ENCODE measurements at places on chromosomes 1 and 21.
A peak's percentile ranks its signal among the peaks of the same experiment; 100 is the strongest.

DNA sequence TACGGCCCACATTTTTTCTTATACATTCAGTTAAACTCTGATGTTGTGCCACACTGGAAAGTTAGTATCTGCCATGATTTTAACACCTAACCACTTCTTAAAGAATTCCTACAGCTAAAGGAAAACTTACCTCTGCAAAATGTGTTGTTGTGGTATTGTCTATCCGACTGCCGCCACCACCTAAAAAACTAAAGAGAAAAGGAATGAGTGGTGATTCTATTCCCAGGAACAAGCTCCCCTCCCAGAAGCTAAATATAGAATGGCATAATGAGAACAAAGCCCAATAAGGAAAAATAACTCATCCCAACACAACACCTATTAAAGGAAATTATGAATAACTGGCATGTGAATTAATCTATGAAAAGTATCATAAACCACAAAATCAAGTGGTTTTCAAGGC lies 39.5 kb downstream of the RNF115 start:
- DNase-seq = no peak

- no peak for DNase-seq
Observed at GRCh38 chr1:64041371-64042131, 161.9 kb upstream of the UBE2U start.

DNA sequence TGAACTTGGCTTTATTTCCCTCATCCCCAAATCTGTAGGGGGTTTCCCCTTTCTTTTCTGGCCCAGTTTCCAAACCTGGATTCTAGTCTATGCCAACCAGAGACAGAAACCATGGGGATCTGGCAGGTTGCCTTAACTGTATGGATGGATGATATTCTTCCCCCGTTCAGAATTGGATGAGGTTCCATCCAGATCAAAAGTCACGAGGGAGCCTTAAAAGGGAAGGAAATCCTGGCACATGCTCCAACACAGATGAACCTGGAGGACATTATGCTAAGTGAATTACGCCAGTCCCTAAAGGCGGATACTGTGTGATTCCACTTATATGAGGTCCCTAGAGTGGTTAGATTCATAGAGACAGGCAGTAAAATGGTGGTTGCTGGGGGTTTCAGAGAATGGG lies 124.4 kb downstream of the HUNK start:
- DNase-seq = no peak

DNA sequence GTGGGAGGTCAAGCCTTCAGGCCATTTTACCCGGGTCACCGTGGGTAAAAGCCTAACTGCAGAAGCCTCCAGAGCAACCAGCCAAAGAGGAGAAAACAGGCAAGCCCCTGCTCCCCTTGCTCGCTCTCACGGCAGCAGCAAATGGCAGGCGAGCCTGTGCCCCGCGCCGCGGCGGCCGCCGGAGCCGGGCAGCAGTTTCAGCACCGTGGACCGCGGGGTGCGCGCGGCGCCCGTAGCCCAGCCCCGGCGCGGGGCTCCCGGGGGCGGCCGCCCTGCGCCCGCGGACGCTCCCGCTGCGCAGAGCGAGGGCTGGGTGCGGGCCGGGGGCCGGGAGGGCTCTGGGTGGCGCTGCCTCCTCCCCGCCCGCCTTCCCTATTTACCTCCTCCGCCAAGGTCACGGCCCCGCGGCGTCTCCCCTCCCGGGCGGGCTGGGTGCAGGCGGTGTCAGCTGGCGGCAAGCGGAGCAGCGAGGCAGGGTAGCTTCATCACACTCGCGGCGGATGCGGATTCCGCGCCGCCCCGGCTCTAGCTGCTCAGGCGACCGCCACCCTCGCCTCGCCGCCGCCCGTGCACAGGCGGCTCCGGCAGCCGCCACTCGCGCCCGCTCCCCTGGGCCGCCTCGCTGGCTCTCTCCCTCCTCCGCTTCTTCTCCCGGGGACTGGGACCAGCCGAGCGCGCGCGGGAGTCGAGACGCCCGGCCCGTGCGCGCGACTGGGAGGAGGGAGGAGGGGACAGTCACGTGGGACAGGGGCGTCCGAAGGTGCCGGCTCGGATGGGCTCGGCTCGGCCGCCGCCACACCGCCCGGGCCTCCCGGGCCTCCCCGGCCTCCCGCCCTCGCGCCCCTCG lies at the start of gene RGS7:
TSS of gene RGS7 (minus strand) at position 687 of the 847 bp plus-strand sequence.
- peak; percentile 63 for DNase-seq

DNA sequence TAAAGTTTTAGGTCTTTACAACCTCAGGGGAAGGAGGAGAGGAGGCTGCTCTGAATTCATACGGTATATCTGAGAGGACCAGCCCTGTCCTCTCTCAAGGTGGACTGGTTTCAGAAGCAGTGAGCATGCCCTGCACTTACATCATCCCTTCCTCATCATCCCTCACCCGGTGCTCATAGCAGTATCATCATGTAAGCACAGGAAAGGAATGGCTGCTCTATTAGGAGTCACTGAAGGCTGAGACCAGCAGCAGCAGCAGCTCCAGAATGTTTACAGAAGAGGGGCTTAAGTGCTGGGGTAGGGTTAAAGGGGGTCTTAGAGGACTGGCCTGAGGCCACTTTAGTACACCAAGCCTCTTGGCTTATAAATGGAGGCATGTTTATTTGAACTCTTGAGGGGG lies 185.9 kb downstream of the AK5 start:
- DNase-seq = no peak

GRCh38 chr1:6185151-6185550 lies 5.0 kb upstream of the CHD5 start:
- no peak for DNase-seq

DNA sequence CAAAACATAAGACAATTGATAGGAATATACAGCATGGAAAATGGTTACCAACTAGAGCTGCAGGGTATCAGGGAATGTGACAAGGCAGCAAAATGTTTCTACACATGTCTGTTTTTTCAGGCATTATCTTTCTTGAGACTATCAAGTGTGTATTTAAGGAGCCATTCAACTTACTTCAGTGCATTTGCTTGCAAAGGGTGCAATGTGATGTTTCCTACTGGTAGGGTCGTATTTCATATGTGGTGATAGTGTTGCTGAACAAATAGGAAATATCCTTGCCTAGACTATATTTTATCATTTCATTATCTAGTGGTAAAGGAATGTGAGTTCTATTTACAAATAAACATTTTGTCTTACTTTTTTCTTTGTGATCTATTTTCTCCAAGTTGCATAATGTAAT lies 42.4 kb downstream of the PTPRC start:
- peak; percentile 39 for DNase-seq

GRCh38 chr1:161083748-161084596 lies 5.4 kb downstream of the NECTIN4 start:
- no peak for DNase-seq

DNA sequence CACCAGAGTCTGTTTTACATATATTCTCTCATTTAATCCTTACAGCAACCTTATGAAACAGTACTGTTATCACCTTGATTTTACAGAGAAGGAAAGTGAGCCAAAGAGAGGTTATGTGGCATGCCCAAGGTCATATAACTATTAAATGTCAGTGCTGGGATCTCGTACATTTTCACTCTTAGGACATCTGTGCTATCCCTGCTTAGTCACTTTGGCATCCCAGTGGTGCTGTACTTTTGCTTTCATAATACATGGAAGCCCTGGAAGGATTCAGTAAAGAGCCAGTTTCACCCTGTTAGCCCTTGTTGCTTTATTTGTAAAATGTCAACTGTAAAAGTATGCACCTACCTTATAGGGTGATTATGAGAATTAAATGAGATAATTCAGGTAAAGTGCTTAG lies 104.4 kb downstream of the NFIA start:
- DNase-seq = no peak

DNA sequence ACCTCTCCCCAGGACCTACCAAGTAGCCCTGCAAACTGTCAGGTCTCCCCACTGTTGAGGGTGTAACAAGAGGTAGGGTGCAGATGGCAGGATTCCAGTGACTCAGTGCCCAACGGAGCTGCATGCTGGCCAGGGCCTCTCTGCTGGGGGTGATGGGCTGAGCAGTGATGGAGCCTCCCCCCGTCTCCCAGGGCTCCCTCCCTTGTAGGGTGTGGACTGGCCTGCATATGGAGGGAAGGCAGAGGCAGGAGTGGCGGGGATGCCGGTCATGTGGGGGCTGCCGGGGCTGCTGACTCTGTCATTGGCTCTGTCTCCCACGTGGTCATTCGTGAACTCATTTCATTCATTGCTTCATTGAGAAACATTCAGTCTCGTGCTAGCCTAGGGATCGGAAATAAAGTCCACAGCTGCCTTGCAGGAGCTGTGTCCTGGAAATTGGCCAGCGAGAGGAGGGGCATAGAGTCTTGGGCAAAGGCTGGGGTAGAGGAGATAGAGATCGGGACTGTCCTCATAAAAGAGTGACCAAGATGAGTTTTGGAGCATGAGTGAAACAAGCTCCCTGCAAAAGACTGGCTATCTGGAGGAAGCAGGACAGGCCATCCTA lies 22.9 kb upstream of the DISP3 start:
- DNase-seq = no peak

GRCh38 chr21:40556442-40556968 lies 290.5 kb downstream of the DSCAM start:
- DNase-seq = no peak

DNA sequence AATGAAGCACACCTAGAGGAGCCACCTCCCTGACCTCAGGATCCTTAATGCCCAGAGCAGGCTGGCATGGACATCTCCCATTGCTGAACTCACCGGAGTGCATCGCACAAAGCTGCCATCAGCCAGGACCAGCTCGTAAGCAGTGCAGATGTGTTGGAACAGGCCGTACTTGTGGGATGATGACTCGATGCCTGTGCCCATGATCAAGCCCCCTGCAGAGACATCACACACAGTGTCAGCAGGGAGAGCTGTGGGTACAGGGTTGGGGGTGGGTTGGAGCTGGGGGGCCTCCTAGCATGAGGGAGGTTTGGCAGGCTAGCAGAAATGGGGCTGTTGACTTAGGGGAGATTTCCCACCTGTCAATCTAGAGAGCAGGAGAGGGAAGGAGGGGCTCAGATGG lies 12.0 kb downstream of the DHCR24 start:
- no peak for DNase-seq

DNA sequence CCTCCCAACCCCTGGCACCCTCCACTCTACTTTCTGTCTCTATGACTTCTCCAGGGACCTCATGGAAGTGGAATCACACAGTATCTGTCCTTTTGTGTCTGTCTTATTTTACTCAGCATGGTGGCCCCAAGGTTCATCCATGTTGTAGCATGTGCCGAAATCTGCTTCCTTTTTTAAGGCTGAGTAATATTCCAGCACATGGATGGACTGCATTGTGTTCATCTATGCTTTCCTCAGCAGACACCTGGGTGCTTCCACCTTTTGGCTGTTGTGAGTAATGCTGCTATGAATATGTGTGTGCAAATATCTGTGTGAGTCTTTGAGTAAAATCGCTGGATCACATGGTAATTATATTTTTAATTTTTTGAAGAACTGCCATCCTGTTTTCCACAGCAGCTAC lies 1.6 kb upstream of the PFKL start:
- no peak for DNase-seq

GRCh38 chr1:183989078-183989577 lies 48.4 kb downstream of the COLGALT2 start:
- no peak for DNase-seq

DNA sequence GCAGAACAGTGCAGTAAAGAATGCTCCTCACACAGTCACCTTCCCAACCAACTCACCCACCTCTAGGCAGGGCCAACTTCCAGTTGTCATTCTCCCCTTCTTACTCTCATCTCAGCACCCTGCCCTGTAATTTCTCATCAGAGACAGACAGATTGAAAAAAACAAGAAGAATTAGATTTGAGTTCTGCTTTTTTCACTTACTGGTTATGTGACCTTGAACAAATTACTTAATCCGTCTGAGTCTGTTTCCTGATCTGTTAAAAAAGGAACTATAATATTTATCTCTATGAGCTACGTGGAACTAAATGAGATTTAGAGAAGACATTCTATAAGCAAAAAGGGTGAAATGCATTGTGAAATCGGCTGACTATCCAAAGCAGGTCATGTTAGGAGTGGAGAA lies 330.3 kb downstream of the ZNF326 start:
- DNase-seq = no peak

- no peak for DNase-seq
Observed at GRCh38 chr1:246067432-246068216, 439.5 kb downstream of the SMYD3 start.

GRCh38 chr1:58879464-58879863 lies 95.6 kb upstream of the JUN start:
- no peak for DNase-seq

- DNase-seq = no peak
Observed at GRCh38 chr21:14942801-14943490, 121.9 kb downstream of the NRIP1 start.

DNA sequence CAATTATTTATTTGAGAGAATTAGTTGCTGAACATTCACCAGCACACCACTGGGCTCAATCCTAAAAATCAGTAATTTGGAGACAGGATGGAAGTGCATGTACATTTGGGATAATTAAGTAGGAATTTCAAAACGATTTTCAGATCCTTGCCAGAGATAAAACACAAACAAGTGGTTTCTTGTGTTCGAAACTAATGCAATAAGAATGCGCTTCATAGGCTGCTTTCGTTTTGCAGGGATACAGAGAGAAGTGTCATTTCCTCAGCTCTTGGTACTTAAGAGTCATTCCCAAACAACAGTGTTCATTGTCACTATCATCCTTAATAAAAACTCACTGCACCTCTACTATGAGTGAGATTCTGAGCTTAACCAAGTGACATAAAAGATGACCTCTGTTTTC lies 20.6 kb upstream of the USP24 start:
- DNase-seq = no peak

- DNase-seq = no peak
Observed at GRCh38 chr21:38246511-38246910, 10.3 kb upstream of the KCNJ15 start.

DNA sequence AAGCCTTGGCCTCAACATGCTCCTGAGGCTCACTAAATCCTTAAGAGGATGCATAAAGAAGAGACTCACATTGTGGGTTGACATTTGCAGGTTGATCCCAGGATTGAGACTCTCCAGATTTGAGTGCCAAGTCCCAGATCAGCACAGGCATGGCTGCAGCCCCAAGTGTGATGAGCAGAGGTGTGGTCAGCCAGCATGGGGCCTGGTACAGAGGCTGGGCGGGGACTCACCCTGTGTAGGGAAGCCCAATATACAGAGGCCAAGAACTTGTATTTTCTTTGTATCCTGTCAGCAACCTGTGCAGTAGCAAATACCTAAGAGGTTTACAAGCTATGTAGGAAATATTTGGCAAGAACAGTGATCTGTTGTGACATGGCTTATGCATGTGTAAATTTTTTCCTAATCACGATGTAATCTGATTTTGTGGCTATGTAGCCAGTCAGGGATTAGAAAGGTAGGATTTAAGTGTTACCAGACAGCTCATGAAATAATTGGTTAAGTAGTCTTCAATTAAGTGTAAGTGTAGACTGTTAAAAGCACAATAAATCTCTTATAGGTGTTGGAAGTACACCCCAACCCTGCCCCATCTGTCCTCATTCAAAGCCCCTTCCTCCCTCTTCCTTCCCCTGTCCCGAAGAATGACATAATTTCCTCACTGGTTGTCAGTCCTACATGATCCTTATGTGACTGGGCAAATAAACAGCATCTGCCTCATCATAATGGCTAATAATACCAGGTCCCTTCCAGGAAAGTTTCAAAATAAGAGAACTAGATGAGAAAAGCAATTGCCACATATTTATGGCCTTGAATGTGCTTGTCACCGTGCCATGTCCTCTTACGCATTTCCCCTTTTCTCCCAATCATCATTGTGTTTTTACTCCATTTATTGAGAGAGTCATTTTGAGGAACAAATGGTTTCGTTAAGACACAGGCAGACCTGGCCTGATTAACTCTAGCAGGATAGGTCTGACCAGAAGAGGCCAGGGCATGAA lies 120.9 kb downstream of the HLX start:
- DNase-seq = no peak

- no peak for DNase-seq
Observed at GRCh38 chr1:20698195-20698910, 19.5 kb downstream of the KIF17 start.

GRCh38 chr1:203216274-203217138 lies 13.0 kb downstream of the CHIT1 start:
- DNase-seq = peak; percentile 68
